AG04450 (cell line): ENCODE measurements at places on chromosomes 6 and 20. TPM values are rescaled to one million over a fixed set of nuclear protein-coding genes. Genes with fewer than 3 reads are reported as not detected.

DNA sequence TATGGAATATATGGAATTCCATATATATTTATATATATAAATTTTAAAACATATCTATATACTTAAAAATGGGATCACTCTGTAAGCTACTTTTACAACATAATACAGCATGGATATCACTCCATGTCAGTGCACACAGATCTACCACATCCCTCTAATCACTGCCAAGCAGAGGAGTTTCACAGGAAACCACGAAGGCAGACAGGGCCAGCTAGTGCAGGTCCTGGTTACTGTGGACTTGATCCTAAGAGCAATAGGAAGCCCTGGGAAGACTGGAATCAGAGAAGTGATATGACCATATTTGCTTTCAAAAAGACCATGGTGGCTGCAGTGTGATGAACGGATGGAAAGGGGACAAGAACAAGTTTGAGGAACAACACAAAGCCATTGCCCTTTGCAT lies 40.0 kb upstream of the NRN1 start:
- no peak for DNase-seq

Gene CD93
- 0.02 TPM in 1 of 2 replicates, not detected in the other for polyA plus RNA-seq

- DNase-seq = no peak
Observed at GRCh38 chr6:102389994-102390393, 996.5 kb downstream of the GRIK2 start.

Gene EYA4
- polyA plus RNA-seq = 30.9 and 37.8 TPM in 2 replicates

GRCh38 chr6:27145731-27146455 lies 101.6 kb upstream of the PRSS16 start:
- peak; percentile 78 for DNase-seq

Gene TUBB1
- polyA plus RNA-seq = not detected in 2 replicates

Gene MYMX
- not detected in 2 replicates for polyA plus RNA-seq

Gene PNPLA1
- not detected in 2 replicates for polyA plus RNA-seq

GRCh38 chr20:38136421-38137245 lies 28.4 kb downstream of the TGM2 start:
- no peak for DNase-seq

DNA sequence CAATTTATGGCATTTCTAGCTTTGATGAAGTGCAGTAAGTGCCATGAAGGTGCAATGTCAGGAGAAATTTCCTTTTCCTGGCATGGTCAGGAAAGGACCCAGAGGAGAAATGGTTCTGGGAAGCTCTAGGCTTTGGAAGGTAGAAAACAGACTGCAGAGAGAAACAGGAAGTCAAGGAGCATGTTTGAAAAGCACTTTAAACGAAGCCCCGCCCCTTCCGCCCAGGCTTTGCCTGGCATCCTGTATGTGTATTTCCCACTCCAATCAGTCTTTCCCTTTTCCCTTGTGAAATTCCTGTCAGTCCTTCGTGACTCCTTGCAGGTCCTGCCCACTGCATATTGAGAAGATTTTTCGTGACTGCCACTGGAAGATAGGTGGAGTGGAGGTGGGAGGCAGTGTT lies 320.9 kb upstream of the SASH1 start:
- DNase-seq = no peak

GRCh38 chr6:168950858-168951214 lies 302.8 kb downstream of the THBS2 start:
- DNase-seq = no peak

DNA sequence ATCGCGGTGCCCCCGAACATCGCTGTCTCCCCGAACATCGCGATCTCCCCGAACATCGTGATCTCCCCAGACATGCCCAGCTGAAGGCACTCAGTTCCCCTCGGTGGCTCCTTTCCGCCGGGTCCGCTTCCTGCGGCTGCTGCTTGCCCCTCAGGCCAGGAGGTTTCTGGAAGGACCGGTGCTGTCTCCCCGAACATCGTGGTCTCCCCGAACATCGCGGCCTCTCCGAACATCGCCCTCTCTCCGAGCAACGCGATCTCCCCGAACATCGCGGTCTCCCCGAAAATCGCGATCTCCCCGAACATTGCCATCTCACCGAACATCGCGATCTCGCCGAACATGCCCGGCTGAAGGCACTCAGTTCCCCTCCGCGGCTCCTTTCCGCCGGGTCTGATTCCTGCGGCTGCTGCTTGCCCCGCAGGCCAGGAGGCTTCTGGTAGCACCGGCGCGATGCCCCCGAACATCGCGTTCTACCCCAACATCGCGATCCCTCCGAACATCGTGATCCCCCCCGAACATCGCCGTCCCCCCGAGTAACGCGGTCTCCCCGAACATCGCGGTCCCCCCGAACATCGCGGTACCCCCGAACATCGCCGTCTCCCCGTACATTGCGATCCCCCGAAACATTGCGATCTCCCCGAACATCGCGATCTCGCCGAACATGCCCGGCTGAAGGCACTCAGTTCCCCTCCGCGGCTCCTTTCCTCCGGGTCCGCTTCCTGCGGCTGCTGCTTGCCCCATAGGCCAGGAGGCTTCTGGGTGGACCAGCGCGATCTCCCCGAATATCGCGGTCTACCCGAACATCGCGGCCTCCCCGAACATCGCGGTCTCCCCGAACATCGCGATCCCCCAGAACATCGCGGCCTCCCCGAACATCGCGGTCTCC lies 808 bp downstream of the ULBP1 start:
- DNase-seq = no peak

- no peak for DNase-seq
Observed at GRCh38 chr20:59573837-59574236, 30.5 kb upstream of the PHACTR3 start.

DNA sequence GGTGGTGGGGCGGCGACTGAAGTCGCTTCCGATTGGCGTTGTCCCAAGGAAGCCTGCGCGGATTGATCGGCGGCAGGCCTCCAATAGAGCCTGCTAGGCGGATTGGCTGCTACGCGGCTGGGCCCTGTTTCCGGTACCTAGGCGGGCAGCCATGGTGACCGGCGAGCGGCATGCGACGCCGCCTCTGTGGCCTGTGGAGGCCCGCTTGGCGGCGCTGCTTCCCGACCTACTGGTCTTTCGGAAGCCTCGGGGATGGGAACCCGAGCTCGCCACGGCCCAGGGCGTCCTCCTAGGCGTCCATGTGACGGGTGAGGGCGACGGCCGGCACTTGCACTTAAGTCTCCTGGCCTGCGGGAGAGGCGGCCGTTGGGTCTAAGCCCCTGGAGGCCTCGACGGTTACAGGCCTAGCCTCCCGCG lies 28.1 kb downstream of the NFYA start:
- DNase-seq = no peak
